ENCODE measurements at places on chromosomes 5 and 9.

DNA sequence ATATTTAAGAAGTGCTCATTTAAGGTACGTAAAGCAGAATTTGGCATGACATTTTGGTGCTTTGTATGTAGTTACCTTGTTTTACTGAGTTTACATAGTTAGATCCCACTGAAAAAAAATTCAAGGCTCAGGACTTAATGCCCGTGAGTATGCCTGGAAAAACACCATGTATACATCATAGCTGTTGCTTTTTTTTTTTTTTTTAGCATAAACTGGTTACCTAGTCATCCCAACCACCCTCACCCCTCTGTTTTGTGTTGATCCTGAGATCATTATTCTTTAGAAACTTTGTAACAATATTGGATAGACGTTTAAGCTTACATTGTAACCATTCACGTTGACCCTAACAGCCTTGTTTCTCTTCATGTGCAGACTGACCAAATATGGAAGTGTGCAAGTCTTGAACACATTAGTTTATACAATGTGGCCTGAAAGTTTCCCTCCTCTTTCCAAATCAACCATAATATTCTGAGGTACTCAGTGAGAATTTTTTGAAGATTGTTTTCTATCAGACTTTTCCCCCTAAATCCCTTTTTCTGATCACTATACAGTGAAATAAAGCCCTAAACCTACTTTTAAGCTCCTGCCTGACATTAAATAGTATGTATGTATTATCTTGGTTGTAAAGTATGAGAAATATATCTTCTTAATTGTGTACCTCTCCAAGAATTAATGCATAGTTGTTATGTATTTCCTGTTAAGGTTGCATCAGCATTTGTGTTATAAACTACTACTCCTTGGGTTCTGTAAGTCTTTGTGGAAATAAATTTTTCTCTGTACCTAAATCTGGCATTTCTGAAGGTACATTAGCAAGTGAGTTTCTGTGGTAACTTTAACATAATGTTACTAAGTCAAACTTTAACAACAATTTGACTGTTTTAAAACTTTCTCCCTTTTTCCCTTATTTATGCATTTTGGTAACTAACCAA lies 4.4 kb downstream of the RABGAP1 start:
- no peak for DNase-seq

DNA sequence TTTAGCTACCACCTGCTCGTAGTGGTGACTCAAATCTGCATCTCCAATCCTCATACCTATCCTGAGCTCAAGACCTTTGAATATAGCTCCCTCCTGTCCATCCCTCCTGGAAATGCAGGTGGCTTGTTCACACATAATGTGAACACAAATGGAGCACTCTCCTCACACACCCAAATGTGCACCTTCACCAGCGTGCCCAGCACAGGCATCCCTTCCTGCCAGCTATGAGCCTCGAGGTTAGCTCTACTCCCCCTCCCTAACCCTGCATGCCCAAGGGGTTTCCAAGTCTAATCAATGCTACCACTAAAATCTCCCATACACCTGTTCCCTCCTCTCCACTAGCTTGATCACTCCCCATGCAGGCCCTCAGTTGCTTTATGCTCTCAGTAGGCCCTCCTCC lies 2.2 kb upstream of the TGFBI start:
- DNase-seq = no peak

DNA sequence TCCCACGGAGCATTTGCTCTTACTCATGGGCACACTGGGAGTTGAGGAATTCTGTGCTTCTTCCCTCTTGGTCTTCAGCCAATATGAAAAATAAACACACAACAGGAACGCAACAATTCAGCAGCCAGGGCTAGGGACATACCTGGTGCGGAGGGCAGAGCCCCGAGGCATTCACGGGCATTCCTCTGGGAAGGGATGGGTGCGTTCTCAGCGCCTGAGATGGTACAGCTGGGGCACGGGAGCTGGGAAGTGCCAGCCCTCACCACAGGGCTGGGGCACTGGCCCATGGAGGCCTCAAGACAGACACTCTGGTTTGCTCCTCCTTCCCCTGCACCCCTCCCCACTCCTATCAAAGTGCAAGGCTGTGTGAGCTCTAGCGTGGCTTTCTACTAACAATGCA lies 2.1 kb downstream of the SLC6A3 start:
- no peak for DNase-seq

GRCh38 chr5:75510417-75510835 lies 1.0 kb downstream of the CERT1 start:
- peak; percentile 43 for DNase-seq

GRCh38 chr5:143870871-143871632 lies 59.1 kb downstream of the HMHB1 start:
- peak; percentile 87 for DNase-seq

DNA sequence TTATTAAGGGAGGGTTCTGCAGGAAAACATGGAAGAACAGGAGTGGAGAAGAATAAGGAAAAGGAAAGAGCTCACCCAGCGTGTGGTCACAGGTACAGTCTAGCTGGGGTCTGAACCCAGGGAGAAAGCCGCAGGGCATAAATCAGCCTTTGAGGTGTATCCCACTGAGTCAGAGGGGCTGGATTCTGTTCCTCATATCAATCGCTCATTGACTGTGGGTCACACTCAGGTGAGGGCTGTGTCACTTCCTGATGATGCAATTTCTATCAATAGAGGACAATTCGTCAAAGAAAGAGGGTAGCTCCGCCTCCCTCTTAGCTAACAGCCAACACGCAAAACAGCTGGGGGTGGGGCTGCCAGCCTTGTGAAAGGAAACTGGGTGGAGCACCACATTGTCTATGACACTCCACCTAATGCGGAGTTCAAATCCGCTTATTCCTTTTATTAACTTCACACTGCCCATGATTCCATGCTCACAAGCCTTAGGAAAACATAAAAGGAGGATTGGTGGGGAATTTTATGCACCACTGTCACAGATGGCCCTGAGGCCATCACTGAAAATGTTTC lies 176.2 kb downstream of the ICE1 start:
- DNase-seq = peak; percentile 45

GRCh38 chr9:86405926-86406325 lies 51.7 kb upstream of the TUT7 start:
- DNase-seq = peak; percentile 96

DNA sequence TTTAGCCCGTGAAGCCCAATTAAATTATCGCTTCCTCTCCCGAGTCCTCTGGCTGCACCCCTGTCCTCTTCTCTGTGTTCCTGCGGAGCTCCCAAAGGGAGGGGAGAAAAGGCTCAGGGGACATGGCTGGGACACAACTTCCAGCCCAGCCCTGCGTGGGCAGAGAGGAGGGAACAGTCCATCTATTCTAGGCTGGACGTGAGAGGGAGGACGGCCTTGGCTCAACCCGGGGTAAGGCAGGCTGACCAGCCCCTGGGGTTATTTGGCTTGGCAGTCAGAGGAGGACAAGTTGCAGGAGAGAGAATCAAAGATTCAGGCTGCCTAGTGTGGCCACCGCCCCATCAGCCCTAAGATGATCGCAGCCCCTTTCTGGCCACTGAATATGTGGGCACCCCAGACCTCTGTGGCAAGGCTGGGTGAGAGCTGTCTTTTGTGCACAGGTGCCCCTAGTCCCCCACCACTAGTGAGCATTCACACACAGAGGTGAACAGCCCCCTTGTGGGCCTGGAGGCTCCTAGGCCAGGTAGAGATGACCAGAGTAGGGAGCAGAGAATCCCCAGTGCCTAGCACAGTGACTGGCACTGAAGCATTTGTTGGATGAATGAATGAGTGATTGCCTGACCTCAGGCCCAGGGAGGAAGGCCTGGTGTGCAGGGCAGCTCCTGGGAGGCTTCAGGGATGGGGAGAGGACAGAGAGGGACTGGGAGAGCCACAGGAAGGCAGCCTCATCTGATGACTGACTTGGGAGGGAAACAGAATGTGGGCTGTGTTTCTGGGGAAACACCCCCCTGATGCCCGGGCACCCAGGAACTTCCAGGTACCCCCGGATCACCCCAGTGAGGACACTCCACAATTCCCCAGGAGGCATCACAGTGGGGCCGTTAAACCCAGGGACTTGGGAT lies 133.9 kb downstream of the C9orf50 start:
- no peak for DNase-seq

DNA sequence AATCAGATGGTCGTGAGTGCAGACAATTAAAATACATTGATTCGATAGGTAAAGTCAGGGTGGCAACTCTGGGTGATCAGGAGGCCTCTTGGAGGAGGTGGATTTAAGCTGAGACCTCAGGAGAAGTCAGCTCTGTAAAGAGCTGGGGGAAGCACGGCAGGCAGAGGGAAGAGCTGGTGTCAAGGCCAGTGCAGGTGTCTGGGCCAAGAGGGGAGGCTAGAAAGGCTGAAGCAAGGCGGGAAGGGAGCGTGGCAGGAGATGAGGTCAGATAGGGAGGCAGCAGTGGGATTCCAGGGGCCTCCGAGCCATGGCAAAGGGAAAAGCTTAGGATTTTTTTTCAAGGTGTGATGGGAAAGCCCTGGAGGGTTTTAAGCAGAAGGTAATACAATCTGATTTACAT lies 178.7 kb downstream of the FSTL4 start:
- no peak for DNase-seq

GRCh38 chr5:33088176-33088575 lies 352.6 kb upstream of the TARS1 start:
- peak; percentile 18 for DNase-seq

- no peak for DNase-seq
Measured at GRCh38 chr9:110251212-110251611, 5.1 kb downstream of the TXN start.

DNA sequence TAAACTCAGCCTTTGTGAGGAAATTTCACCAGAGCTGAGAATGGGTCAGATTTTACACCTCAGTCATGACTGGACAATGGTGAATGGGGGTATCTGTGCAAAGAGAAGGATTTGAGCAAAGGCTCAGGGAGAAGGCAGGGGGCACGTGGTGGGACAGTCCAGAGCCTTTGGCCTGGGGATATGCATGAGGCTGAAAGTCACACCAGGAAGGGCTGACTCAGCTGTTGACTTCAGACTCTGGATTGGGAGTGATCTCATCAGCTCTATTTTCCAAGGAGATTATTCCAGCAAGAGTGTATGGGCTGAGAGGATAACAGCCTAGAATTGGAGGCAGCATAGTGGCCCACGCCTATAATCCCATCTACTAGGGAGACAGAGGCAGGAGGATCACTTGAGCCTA lies 53.6 kb downstream of the SAXO1 start:
- peak; percentile 63 for DNase-seq

DNA sequence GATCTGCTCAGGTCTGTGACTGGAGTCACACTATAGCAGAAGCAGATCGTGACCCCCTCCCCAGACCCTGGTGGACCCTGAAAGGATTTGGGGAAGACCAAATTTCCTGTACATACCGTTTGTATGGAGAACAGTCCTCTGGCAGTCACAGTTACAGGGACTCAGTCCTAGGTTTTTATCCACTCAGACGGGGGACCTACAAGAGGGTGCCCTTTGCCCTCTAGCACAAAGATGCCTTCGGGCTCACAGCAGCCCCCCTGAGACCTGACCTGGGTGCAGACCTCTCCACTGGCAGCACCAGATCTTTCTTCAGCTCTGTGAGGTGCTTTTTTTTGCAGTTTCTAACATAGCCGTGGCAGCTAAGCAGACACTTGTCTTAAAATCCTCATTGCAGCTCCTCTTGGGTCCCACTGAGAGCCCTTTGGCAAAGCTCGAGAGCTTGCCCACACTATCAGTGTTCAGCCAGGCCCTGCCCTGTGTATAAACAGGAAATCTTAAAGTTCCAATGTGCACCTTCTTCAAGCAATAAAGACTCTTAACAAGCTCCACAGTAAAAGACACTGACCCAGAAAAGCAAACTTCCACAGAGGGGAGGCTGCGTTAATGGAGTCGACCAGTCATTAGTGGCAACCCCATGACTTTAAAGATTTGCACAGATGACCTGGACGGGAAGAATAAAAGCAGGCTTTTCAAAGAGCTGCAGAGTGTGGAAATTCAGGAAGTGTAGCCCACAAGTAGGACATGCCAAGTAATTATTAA lies 71.8 kb upstream of the LHFPL2 start:
- no peak for DNase-seq

GRCh38 chr5:124963236-124963919 lies 216.9 kb upstream of the ZNF608 start:
- peak; percentile 81 for DNase-seq
